CD4-positive, alpha-beta T cell (primary cell): ENCODE measurements at places on chromosomes 13 and 19.

GRCh38 chr13:36131222-36131930 lies at the start of gene DCLK1:
TSS of gene DCLK1 (minus strand) at chr13:36131382.
- no peak for DNase-seq

DNA sequence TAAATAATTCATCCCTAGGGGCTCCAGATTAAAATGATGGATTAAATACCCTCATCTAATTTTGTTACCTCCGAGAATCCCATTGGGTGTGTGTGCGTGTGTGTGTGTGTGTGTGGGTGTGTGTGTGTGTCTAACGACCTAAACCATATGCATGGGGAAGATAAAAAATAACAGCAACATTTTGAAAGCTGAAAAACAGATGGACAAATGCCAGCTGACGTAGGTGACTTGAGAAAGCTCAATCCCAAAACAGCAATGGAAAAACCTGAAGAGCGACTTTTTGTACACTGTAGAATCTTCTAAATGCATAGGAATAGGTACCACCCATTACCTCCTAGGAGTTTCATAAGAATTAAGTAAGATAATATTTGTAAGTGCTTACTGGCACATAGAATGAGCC lies 8.7 kb upstream of the RPL21 start:
- no peak for DNase-seq

DNA sequence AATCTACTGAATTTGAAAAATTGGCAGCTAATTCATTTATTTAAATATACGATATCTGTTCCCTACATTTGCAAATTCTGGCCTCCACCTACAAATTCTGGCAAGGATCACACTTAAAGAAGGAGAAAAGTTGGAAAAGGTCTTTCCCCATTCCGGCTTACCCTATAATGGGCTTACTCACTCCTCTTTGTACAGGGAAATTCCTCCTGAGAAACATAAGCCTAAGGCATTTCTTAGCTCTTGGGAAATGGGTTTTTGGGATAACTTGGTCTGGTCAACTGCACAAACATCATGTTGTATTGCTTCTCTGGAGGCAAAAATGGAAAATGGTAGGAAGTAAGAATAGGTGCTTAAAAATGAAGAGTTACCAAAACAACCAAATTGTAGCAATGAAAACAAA lies 25.5 kb downstream of the KCTD12 start:
- DNase-seq = no peak

GRCh38 chr13:105928048-105928447 lies 607.4 kb downstream of the EFNB2 start:
- no peak for DNase-seq

DNA sequence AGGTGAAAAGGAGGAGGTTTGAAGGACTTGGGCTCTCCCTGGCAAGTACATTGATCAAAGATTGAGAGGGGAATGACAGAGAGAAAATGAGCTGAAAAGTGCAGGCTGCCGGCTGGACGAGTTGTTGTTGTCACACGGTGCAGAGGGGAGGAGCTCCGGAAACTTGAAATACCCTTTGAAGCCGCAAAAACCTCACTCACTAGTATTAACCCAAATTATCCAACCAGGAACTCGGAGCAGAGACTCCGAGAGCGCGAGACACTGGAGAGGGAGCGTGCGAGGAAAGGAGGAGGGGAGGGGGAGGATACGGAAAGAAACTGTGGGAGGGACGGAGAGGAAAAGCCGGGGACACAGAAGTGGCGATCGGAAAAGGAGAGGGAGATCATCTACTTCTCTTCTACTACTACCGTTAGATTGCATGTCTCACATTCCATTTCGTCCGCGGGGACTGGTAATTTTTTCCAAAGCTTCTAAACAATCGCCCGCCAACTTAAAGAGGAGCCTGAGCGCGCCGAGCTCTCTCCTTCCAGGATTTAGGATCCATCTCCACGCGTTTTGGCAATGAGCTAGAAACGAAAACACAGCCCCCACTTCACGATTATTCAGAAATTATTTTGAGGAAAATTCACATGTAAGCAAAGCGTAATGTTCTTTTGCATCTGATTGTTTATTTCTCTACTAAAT lies at the start of gene DACH1:
Gene DACH1 (minus strand): TSS at position 74 of the 684 bp plus-strand sequence.
- peak; percentile 19 for DNase-seq

DNA sequence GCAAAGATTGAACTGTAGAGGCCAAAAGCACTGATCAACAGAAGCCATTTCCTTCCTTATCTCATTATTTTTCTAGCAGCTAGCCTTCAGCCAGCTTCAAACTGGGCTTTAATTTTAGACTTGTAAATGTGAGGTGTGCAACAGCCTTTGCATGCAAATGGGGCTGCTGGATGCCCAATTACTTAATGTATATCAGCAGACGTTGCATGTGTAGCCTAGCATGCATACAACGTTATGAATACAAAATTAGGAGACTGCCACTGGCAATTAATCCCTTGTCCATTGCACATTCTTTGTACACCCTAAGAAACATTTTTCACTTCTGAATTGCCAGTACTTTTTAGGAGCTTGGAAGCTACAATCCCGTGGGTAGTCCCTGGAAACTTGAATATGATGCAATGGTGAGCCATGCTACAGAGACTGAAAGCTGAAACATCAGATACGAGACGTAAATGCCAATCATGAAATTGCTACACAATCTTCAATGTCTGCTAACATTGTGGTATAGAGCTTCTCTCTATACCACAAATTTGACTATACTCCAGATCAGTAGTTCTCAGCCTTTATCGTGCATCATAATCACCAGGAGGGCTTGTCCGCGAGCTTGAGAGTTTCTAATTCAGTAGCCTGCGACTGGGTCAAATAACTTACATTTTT lies 20.2 kb downstream of the EPSTI1 start:
- DNase-seq = no peak

DNA sequence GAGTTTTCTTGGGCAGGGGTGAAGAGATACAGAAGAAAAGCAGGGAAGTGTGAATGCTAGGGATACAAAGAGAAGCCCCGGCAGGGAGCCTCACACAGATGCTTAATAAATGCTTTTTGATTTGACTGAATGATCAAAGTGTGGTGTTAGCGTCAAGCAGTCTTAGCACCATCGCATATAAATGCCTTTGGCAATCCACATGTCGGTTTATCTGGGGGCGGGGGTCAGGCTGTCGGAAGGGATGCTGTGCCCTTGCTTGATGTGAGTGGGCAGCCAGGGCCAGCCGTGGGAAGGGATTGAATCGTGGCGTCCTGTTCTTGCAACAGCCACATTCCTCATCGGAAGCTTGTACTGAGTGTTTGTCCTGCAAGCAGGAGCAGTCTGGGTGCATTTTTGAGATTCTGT lies 173.1 kb downstream of the LACC1 start:
- DNase-seq = no peak

GRCh38 chr19:45515807-45516401 lies 8.6 kb downstream of the VASP start:
- no peak for DNase-seq

DNA sequence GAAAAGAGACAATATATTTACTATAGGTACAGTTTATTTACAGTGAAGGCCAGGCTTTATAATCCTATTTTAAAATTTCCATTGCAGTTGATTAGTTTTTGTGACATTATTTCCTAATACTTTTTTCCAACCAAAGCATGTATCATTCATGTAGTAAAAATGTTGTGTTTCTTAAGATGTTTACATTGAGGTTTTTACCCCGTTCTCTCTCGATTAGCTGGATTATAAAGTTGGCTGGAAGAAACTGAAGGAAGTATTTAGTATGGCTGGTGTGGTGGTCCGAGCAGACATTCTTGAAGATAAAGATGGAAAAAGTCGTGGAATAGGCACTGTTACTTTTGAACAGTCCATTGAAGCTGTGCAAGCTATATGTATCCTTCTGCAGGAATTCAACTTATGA lies 21.2 kb downstream of the HNRNPM start:
- DNase-seq = no peak
